ENCODE measurements at places on chromosomes 12 and 14. TPM values are rescaled to one million over a fixed set of nuclear protein-coding genes. Genes with fewer than 3 reads are reported as not detected.

KCNH3 gene
- 0.58 TPM for total RNA-seq

ZNF385A gene
- 5.0 TPM for total RNA-seq

METTL1 gene
- 4.9 TPM for total RNA-seq

BCL7A gene
- 7.8 TPM for total RNA-seq

CCDC38 gene
- not detected for total RNA-seq

GRCh38 chr14:38910092-38910491, 192.9 kb downstream of the SEC23A start:
- DNase-seq, result no peak

GRCh38 chr12:59079472-59079871, 159.2 kb upstream of the LRIG3 start:
- DNase-seq, result no peak

GRCh38 chr12:26239122-26239851, 43.9 kb downstream of the SSPN start:
- DNase-seq, result no peak

DNA sequence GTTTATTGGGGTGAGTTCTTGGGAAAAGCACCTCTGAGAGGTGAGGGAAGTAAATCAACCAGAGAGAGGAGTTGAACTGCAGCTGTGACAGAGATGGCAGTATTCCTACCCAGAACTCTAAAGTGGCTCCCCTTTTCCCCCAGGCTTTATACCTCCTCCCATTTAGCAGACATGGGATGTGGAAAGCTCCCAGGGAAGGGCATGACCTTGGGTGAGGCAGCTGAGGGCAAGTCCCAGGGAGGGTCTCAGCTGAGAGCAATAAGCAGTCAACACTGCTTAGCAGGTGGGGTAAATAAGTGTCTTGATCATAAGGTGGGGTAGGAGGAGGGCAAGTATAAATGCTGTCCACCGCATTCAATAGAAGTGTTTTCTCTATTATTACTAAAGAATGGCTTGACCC, 143.0 kb downstream of the AKAP6 start:
- no peak for DNase-seq

- DNase-seq, result no peak
Observed at GRCh38 chr12:93128332-93128707, 199.2 kb upstream of the EEA1 start.

- DNase-seq, result no peak
Observed at GRCh38 chr12:12366701-12367481, 10.0 kb downstream of the BORCS5 start.

- no peak for DNase-seq
Observed at GRCh38 chr14:39621223-39621622, 189.0 kb upstream of the FBXO33 start.

DNA sequence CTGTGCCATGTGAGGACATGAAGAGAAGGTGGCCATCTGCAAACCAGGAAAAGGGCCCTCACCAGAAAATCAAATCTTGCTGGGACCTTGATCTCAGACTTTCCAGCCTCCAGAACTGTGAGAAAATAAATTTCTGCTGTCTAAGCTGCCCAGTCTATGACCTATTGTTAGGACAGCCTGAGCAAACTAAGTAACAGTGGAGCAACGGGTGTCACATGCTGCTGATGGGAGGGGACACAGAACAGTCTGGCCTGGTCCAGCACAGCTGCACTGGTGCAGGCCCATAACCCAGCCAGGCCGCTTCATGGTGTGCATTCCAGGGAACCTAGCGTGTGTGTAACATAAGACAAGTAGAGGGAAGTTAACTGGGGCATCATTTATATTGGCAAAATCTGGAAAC, 42.1 kb downstream of the GRIP1 start:
- no peak for DNase-seq

DNA sequence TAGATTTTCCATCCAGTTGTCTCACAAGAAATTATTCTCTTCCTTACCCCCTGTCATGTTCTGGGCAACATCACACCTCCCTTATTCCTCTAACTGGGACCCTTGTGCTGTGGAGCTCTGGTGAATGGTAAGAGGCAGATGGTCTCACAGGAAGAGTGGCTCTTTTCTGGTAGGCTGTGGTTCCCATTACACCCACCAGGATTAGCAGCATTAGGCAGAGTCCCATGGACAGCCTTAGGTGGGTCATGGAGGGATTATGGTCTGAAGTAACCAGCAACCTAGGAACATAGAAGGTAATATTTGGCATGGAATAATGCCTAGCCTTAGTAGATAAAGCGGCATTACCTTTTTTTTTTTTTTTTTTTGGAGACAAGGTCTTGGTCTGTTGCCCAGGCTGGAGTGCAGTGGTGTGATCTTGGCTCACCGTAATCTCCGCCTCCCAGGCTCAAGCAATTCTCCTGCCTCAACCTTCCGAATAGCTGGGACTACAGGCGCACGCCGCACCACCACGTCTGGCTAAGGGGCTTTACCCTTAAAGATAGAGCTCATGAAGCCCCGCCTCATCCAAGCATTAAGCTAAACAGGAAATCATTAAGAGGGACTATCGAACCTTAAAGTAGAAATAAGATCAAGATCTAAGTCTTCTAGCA, 4.0 kb downstream of the C14orf119 start:
- DNase-seq, result no peak

DNA sequence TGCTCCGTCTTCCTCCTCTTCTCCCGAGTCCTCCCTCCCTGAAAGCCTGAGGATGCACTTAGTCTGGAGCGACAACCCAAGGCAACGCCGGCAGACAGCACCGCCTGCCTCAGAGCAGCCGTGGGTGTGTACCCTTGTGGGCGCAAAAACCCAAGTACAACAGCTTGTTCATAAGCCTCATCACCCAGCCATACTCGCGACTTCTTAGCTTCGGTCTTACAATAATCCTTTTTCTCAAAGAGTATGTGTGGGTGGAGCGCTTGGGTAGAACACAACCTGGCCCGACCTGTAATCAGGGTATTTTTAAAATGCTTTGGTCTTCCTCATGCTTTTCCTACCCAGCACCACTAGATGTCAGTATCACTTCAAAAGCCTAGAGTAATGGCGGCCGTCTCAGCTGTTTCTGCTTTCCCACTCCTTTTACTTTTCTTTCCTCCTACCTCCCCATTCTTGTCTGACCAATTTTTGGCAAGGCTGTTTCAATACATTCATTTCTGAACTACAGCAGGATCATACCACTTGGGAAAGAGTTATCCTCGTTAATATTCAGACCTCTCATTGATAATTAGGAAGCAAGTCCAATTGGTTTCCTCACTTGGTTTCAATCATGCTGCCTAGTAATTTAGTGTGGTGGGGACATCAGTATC, 198.9 kb downstream of the EPS8 start:
- DNase-seq, result peak; percentile 70

DNA sequence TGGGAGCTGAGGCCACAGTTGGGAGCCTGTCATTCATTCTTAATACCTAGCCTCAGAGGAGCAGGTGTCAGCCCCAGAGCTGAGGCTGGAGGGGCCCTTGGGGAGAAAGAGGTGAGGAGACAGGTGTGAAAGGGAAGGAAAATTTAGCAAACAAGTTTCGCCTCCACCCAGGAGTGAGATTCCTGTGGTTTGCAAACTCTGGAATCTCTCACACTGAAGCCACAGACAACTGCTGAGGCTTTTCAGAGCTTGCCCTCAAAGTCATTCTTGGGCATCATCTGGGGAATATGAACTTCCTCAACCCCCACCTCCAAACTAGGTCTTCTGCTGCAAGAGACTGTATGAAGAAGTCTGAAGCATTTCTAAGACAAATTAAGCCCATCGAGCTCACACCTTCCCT, 589.5 kb upstream of the TBX3 start:
- DNase-seq, result no peak

DNA sequence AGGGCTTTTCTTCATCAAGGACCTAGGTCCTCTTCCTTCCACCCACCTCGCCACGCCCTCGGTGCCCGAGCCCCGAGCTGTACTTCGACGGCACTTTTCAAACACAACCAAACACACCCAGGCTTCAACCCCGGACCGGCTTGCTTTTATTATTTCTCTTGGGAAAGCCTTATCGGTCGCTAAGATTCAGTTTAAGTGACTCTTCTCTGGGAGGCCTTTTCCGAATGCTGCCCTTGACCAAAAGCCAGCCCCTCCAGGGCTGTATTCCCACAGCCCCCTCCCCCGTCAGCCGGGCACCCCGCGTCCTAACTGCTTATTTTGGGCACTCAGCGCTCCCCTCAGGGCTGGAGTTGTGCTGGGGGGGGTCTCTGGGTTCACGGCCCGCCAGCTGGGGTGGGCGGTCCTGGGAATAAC, 644 bp upstream of the PPP4R4 start:
- no peak for DNase-seq
